ENCODE measurements at places on chromosomes 11 and 22.

- DNase-seq: no peak
Observed at GRCh38 chr11:91585035-91585801, 639.4 kb upstream of the FAT3 start.

DNA sequence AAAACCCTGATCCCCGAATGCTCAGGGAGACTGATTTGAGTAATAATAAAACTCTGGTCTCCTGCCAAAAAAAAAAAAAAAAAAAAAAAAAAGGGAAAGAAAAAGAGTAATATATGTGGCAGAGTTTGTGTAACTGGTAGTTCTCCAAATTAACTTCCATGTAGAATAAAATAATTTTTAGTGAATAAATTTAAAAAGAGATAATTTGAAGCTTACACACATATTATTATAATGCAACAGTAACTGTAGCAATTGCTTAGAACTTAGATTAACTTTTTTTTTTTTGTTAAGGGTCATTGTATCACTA is 11.0 kb upstream of the MRPL17 start:
- no peak for DNase-seq

- no peak for DNase-seq
Observed at GRCh38 chr11:29900382-29900781, 116.4 kb downstream of the KCNA4 start.

DNA sequence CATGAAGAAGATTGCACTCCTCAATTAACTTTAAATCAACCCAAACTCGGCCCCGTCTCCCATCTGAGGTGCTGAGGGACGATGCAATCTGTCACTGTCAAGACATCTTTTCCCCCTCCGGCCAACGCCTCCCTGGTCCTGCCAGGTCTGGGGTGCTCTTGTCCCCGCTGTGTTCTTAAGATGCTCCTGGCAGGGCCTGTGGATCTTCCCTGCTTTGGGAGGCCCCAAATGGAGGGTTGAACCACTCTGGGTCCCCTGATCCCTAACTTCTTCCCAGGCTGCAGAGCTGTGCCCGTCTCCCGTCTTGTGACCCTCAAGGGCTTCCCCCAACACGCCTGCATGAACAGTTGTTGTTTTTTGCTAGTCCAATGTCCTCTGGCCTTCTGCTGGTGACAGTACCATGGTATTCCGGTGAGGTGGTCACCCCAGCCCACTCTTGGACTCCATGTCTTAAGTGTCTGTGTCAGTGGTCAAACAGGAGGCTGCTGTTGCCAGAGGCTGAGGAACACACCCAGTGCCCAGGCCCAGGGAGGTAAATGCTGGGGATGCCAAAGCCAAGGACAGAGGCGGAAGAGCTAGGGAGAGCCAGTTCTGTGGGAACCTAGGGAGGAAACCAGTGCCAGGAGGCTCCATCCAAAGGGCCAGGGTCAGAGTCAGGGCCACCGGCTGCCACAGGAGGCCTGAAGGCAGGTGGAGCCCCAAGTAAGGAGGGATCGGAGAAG is 70.6 kb upstream of the SHANK2 start:
- no peak for DNase-seq

DNA sequence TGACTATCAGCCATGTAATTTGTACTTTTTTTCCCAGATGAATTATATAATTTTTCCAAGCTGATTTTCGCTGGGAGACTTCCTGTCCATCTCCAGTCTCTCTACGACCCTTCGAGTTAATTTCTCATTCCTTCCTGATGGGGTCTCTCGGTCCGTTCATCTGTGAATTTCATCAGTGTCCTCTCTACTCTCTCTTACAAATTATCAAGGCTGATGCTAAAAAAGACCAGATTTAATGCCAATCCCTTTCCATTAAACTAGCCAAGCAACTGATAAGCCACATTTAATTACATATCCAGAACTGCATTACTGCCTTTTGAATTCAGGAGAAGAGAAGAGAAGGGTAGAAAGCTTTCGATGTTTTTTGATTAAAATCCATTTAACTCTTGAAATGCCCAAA is 25.8 kb downstream of the VSIG10L2 start:
- DNase-seq: no peak

DNA sequence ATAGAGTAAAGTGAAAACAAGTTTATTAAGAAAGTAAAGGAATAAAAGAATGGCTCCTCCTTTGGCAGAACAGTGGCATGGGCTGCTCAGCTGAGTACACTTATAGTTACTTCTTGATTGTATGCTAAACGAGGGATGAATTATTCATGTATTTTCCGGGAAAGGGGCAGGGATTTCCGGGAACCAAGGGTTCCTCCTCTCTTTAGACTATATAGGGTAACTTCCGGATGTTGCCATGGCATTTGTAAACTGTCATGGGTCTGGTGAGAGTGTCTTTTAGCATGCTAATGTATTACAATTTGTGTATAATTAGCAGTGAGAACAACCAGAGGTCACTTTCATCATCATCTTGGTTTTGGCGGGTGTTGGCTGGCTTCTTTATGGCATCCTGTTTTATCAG is 23.5 kb upstream of the SPTY2D1 start:
- no peak for DNase-seq

DNA sequence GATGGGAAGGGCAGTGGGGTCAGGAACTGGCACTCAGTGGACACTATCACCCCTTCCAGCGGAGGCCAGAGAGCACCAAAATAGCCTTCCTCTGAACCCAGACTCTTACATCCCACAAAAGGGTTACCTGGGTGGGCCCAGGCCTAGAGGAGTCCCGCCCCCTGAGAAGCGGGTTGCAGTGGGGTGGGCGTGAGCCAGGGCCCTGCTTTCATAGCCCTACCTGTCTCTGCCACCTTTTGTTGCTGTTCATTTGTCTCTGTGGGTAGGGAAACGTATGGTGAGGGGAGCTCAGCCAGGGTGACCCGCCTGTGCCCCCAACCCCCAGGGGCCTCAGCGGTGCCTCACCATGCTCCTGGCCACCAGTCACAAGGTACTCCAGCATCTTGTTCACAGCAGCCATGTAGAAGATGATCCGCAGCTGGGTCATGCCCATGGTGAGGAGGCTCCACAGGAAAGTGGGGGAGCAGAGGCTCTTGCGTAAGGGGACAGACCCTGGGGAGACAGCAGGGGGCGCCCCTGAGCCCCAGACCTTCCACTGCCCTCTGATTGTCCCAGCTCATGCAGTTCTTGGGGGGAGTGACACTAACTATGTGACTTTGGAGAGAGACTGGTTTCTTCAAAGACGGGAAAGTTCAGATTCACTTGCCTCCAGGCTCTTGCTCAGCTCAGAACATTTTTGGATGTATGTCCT is 24.0 kb downstream of the SLC43A1 start:
- DNase-seq: peak; percentile 48

DNA sequence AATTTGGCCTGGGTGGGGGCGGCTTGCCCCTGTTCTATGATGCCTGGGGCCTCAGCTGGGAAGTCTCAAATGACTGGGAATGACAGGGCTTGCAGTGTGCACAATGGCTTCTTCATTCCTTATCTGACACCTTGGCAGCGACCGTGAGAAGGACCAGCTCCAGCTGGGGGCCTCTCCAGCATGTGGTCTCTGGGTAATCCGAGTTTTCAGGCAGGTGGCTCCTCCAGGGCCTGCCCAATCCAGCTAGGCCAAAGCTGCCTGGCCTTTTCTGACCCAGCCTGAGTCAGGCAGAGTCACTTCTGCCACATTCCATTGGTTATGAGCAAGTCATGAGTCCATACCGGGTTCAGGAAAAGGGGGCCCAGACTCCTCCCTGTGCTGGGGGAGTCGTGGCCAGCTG is 646.0 kb downstream of the OPCML start:
- DNase-seq: no peak

DNA sequence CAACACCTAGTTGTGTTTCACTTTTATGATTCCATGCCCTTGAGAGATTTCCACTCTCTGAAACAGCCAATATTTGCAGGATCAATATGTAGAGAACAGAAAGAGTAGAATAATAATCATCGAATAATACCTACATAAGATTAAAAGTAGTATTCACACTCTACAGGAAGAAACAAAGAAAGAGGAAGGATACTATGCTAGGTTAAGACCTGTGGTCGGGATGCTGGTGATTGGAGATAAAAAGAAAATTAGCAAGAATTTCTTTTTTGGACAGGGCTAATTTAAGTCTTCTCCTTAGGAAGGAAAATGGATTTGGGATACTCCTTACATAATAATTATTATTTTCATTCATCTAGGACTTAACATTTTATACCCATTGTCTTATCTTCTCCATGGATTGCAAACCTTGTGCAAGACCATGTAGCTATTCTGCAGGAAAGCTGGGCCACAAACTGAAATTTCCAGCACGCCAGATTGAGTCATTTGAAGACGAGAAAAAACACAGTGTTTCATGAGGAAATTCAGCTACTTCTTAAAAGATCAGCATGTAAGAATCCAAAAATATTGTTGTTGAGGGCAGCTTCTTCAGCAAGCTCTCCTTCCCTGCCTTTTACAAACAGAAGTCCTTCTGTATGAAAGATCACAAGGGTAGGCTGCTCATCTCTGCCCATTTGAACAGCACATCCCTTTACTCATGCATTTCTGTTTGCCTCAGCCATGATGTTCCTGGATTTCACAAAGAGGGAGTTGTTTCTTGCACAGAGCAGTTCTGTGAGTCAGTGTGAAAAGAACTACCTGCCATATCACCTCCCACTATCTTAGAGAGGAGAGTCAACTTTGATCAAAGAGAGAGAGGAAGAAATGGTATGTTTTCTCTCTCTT is 90.7 kb downstream of the FAM76B start:
- DNase-seq: no peak

DNA sequence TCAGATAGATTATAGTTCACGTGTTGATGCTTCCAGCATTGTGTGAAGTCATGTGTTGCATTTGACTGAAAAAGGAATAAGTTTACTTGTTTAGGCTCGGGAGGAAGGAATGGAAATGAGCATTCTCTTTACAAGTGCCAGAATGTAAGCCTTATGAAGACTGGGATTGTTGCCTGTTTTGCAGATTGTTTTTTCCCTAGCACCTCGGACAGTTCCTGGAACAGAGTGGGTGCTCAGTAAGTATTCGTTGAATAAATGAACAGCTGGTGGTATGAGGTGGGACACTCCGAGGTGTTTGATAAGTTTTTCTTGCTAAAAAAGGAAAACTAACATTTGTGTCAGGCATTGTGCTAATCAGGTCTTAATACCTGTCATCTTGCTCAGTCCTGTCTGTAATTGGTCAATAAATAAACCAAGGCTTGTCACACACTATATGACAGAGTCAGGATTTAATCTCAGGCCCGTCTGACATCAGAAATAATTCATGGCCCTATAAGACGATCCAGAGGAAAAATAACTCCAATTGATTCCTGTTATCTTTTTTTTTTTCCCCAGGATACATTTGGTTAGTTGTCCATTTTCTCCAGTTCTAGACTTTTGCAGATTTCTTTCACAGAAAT is 304.7 kb downstream of the NELL1 start:
- no peak for DNase-seq

DNA sequence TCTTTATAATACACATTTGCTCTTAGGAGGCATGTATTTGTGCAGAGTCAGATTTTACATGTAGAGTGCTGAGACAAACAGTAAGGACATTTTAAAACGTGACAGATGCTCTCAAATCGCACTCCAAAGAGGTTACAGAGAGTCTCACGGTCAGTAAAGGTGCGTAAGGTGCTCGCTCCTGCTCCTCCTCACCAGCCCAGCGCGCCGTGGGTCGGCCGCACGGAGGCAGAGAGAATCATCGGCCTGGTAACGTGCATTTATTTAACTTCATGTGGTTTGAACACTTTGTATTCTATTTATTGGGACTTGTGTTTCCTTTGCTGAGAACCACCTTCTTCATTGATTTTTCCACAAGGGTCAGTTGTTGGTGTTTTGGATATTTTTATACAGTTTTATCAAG is 900.1 kb downstream of the BRD1 start:
- no peak for DNase-seq

- DNase-seq: no peak
Observed at GRCh38 chr11:940496-941135, 14.9 kb downstream of the AP2A2 start.

DNA sequence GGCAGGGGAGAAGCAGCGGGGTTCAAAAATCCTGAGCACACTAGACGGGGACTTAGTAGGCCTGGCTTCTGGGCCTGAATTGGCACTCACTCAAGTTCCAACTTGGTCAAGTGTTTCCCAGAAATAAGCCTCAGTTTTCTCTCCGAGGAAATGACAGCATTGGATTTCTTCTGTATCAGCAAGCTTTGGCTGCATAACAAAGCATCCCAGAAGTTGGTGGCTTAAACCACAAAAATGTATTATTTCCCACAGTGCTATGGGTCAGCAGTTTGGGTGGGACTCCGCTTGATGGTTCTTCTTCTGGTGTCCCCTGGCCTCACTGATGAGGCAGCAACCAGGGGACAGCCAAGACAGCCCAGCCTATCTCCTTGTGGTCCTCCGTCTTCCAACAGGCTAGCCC is 1.6 kb upstream of the CYTH4 start:
- DNase-seq: no peak

GRCh38 chr22:37007651-37008050 is 11.6 kb downstream of the TST start:
- DNase-seq: no peak

DNA sequence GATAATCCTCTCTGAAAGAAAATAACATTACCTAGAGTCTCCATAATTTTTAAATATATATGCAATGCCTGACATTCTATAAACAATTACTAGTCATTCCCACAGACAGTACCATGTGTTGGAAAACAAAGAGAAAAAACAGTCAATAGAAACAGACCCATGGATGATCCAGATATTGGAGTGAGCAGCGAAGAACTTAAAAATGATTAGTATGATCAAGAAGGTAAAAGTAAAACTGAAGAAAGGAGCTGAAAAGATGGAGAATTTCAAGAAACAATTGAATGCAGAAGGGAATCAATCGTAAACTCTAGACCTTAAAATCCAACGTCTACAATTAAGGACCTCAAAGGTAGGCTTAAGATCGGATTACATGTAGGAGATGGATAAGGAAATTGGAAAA is 330.6 kb downstream of the SHANK2 start:
- no peak for DNase-seq

- DNase-seq: no peak
Observed at GRCh38 chr11:12868315-12869073, 140.6 kb upstream of the RASSF10 start.

DNA sequence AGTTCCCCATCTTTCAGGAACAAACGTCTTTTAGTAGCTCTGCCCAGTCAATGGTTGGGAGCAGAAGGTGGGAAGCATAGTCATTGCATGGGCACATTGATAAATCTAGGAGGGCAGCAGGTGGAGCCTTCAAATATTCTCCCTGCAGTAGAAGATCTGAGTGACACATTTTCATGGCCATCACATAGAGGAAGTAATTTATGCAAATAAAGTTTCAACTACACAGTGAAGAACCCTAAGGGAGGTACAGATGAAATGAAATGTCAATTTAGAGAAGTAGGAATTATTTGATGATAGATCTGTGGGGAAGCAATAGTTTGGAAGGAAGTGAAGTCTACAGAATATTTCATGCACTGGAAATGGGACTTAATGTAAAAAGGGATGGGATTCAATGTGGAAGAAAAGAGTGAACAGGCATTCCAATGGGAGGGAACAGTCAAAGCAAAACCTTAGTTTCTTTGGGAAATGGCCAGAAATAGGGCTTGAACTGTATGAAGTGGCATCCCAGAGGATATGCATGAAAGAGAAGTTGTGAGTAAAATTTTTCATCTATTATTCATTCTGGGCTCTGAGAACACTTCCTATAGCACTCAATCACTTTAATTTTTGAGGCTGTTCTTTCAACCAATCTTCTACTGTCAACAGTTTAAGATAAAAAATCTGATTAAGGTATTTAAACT is 256.2 kb upstream of the LUZP2 start:
- no peak for DNase-seq

Data from CD4-positive, alpha-beta T cell treated with Interleukin-4 for 1 hour (primary cell).